ENCODE measurements at places on chromosomes 7 and 10.
A peak's percentile ranks its signal among the peaks of the same experiment; 100 is the strongest.

GRCh38 chr10:33783078-33783477 is 448.6 kb upstream of the NRP1 start:
- DNase-seq = no peak

GRCh38 chr7:156640949-156641485 is 443 bp downstream of the RNF32 start:
- DNase-seq = no peak

DNA sequence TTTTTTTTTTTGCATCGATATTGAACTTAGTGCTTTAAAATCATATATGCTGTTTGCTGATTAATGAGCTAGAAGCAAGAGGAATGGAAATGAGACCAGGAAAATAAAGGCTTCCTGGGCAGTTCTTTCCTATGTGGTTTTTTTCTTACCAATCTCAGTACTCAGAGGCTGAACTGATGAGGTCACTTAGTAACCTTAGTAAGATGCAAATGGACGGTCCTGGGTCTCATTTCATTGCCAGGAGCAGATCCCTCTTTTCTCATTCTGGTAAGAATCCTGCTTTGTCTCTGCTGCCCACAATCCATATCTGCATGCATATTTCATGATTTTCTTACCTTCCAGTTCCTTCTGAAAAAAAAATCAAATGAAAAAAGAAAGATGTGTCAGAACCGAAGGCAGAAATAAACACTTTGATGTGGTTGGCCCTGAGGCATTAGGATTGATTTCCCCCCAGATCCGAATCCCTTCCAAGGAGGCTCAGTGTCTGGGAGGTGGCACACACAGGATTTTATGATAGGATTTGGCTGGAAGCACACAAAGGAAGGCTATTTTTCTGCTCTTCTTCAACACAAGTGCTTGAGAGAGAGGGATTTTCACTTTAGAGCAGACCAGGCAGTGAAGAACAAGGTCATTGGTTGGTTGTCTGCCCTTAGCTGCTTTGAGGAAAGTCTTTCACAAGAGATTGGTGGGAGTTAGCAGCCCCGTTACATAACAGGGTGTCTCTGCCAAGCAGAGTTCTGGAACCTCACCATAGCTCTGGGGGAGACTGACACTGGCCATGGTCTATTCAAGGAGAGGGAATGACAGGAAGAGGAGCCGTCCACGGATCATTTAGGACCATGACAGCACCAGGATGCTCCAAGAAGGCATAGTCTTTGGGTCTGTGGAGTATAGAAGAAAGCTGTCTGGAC is 150.0 kb downstream of the CAMK1D start:
- DNase-seq = no peak

DNA sequence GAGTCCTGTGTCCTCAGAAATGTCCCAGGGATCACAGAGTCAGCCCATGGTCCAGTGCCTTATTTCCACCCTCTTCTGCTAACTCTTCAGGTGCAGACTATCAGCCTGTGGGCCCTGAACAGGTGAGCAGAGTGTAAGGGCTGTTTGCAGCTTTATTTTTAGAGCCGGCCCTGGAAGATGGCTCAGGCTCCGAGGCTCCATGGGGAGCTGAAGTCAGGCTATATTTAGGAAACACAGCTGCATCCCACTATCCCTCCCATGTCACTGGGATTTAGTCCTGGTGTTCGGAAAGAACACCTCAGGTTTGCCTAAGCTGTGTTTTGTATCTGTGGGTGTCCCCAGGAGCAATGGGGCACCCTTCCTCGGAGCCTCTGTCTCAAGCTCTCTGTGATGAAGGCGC is 126.9 kb downstream of the RPS24 start:
- no peak for DNase-seq

DNA sequence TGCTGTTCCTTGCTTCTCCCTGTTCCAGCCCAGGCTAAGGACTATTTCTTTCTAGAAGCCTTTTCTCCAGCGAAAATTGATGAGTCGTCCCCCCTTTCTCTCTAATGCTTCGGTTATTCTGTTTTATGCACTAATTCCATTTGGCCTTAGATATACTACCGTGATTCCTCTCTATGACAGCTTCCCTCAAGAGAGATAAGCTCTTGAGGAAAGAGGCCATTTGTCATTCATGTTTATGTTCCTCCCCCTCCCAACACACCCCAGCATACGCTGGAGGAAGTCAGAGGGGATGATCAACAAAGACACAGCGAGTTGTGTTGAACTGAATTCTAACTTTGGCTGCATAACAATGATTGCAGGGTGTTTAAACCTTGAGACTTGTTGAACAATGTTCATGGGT is 198.8 kb downstream of the BMPER start:
- DNase-seq = no peak

DNA sequence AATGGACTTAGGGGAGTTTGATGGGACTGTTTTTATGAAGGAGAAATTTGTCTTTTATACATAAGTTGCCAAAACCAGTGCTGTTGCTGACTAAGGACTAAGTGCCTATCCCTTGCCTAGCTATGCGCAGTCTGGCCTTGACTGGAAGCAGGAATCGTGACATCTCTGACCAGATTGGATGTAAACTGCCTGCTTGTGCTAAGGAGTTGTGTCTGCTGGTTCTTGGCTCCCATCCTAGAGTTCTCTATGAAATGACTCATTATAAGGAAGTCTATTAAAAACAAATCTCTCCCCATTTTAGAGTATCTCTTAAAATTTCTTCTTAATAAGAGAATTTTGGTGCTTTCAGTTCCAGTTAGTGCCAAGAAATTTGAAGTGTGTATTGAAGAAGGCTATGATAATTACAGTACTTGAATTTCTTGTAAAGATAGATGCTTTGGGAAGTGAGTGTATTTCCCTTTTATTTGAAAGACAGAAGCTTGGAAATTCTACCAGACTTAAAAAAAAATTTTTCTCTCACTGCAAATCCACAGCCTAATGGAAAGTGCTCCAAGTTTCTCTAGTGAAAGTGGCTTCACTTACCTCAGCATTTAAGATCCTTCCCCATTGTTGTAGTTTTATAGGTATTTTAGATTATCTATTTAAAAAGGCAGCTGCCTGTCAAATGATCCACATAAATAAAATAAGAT is 77.6 kb downstream of the BICC1 start:
- DNase-seq = no peak

- no peak for DNase-seq
Observed at GRCh38 chr10:78577712-78578111, 491.1 kb upstream of the ZMIZ1 start.

DNA sequence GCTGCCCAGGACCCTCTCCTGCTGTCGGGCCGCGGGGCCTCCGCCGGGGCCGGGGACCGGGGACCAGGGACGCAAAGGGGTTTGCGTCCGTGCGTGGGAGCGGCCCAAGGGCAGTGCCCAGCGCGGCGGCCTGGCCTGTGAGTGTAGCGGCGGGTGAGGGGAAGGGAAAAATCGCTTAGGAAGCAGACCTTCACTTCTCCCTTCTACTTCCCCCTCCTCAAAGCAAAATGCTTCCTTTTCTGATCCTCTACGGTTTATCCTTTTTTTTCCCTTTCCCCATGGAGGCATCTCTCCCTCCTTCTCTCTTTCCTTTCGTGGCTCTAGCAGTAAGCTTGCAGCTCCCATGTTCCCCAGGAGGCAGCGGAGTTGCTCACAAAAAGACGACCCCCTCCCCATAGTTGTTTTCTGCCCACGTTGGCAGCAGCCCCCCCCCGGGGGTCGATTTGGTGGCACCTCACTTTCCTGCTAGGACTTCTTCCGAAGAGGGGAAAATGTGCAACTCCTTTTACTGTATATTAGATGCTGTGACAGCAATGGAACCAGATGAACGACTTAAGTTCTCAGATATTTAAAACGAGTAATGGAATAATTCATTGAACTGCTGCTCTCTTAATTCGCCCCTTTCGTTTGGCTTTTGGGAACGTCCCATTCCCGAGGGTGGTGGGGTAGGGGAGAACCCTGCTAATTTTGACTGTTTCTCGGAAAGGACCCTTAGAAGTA is 724 bp downstream of the CAPZA2 start:
- peak; percentile 36 for DNase-seq

DNA sequence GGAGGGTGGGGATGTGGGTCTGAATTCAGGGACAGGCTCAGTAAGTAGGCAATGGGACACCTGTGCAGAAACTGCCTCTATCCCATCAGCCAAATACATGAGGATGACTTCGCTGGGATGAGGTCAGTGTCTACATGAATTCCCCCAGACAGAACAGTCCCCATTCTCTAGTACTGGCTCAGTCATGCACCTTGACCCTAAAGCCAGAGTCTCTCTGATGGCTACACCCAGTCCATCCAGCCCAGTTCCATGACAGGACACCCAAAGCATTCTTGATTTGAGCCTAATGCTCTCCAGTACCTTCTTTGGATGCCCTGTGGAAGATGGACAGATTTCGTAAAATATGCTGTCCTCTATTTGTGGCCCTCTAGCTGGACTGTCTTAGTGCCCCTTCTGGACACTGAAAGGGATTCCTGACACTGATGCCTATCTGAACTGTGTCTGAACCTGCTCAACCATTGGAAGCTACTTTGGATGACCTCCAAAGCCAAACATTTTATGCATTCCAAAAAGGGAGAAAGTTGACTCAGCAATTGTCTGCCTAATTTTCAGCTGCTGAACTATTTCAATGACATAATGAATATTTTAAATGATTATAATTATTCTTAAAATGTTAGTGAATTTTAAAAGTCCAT is 14.6 kb downstream of the SFRP4 start:
- no peak for DNase-seq

DNA sequence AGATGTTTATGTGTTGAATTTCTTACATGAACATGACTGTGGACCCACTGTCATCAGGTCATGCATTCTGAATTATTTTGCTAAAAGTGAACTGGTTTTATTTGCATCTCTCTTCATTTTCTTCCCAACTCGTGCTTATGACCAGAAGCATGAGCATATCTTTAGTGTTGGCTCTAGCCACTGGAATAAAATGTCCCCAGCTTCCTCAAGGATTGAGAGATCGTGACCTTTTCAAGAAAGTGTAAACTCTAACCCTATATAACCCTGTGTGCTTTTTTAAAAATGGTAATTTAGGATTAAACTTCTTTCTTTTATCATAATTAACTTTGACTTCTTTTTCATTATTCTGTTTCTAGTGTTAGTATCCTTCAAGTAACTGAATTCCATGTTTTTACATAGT is 55.5 kb downstream of the VTI1A start:
- DNase-seq = no peak

- DNase-seq = no peak
Observed at GRCh38 chr7:144390481-144390880, 13.0 kb downstream of the NOBOX start.

DNA sequence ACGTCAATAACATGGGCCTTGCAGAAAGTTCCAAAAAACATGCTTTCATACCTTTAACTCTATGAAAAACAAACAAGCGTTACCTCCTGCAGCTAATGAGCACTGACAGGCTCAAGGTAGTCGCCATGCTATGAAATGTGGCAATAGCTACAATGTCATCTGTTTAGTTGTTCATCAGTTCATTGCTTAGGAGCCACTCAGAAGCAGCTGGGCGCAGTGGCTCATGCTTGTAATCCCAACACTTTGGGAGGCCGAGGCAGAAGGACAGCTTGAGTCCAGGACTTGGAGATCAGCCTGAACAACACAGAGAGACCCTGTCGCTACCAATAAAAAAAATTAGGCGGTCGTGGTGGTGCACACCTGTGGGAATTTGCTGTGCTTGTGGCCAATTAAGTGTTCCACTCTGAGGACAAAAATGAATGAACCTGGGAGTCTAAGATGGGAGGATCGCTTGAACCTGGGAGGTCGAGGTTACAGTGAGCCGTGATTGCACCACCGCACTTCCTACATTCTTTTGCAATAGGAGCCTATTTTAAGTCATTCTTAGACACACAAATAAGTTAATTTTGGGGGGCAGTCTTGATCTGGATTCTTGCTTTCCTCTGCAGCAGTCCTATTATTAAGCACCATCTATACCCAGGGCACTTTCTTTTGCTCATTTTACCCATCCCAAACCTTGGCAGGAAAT is 276.2 kb upstream of the KLF14 start:
- DNase-seq = no peak

All from WERI-Rb-1 (cell line).